ENCODE measurements at places on chromosomes 4 and X.

DNA sequence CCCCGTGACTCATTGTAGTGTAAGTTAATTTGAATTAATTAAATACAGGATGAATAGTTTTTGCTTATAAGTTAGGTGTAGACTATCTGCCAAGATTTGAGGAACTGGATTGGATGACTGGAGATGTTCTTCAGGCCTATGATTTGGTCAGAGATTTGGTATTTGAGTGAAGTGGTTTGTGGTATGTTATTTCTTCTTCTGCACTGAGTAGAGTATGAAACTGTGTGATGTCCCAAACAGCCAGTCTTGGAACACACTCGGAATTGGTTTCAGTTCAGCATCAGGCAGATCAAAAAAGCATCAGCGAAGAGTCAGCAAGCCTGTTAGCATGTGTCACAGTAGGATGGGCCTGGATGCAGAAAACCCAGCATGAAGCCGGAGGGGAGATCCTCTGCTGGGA, 294.1 kb downstream of the ARHGAP10 start:
- no peak for DNase-seq

DNA sequence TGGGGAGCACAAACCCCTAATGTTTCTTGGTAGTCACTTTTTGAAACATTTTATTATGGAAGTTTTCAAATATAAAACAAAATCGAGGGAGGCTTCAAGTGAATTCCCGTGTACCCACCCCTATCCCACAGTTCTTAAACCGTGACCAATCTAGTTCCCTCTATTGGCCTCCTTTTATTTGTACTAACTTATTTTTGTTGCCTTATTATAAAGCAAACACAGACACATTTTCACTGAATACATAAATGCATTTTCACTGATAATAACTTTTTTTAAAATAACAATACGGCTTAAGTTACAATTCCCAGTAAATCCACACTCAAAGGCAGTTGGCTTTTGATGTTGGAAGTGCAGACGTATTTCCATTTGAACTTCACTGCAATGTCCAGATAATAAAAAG, 9.3 kb downstream of the HMX1 start:
- no peak for DNase-seq

GRCh38 chr4:176377780-176378179, 58.0 kb downstream of the SPCS3 start:
- no peak for DNase-seq

DNA sequence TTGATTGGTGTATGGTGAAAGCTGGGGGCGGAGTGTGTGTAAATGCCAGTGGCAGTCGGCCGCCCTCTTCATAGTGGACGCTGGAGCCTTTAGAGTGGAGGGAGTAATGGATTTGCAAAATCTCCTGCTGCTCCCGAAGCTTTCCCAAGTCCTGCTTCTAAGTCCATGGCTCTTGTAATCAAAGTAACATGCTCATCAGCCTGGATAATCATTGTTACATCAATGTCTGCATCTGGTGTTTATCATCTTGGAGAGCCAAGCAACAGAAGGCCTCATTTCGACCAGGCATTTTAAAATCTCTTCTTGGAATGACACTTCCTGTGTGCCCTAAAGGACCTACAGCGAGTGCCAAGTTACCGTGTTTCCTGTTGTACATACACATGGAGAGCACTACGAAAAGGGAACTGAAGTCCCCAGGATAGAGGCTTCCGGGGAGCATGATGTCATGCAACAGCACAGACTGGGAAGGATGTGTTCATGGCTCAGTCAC, 32.2 kb downstream of the UNC5C start:
- no peak for DNase-seq

- peak; percentile 19 for DNase-seq
Measured at GRCh38 chr4:76897536-76898384, at the start of gene SOWAHB. SOWAHB (minus strand) TSS chr4:76898144; CDS start chr4:76897849, 295 bp downstream.

- no peak for DNase-seq
Measured at GRCh38 chr4:119540249-119540648, 88.4 kb downstream of the PDE5A start.

DNA sequence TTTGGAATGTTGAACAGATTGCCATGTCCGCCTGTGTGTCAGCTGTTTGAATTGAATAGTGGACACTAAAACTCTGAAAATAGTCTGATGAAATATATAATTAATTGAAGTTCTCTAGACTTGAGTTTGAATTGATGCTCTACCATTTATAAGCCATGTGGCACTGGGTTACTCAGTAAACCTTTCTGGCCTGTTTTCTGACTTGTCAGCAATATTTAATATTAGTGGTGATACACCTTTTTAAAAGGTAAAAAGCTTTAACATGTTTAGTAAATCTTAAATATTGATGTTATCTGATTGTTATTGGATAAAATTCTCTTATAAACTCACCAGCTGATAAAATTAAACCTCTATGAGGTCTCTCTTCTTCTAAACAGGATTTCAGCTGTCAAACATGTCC, 695.4 kb upstream of the HS3ST1 start:
- DNase-seq = no peak

GRCh38 chr4:173360587-173361221, 10.1 kb upstream of the SAP30 start:
- no peak for DNase-seq

- no peak for DNase-seq
Measured at GRCh38 chr4:124884316-124884715, 171.8 kb upstream of the ANKRD50 start.

DNA sequence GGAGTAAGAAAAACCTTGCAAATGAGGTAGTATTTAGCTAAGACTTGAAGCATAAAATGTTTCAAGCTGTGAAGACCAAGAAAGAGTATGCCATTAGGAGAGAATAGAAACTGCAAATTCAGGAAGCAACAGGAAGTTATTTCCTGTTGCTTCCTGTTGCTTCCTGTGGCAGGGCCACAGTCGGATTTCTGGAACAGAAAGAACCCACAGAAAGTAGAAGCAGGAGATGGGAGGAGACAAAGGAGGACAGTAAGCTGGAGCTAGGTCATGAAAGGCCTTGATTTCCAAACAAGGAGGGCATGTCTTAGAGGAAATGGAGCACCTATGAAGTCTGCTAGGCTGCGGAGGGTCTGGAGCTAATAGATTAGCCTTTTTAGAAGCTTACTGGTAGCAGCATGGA, 17.2 kb downstream of the ASB11 start:
- no peak for DNase-seq

DNA sequence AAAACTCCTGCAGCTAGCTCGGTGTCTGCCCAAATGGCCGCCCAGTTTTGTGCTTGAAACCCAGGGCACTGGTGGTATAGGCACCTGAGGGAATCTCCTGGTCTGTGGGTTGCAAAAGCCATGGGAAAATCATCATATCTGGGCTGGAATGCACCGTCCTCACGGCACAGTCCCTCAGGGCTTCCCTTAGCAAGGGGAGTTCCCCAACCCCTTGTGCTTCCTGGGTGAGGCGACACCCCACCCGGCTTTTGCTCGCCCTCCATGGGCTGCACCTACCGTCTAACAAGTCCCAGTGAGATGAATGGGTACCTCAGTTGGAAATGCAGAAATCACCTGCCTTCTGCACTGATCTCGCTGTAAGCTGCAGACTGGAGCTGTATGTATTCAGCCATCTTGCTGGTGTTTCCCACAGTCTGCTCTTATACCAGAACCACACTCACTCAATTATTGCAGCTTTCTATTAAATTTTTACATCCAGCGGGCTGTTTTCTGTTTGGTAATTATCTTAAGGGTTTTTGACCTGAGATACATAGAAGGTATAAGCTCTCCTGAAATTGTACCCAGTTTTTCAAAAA, 36.7 kb upstream of the NPNT start:
- DNase-seq = no peak

DNA sequence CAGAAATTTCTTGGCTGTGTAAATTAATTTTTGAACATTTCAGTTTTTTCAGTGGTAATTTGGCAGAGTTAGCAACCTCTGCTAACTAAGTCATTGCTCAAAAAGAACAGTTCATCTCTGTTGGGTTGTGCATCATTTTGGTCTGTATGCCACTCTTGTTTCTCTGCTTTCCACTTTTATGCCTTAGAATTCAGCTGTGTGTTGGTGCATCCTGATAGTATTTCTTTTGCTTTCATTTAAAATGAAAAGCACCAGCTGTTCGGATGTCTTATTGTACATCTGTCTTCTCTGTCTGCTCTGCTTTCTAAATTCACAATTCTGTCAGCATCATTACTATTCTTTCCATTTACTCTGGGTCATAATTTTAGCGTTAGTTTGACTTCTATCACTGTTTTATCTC, 388.2 kb upstream of the NDST4 start:
- no peak for DNase-seq

GRCh38 chr4:22091906-22092305, 143.3 kb upstream of the KCNIP4 start:
- DNase-seq = no peak

DNA sequence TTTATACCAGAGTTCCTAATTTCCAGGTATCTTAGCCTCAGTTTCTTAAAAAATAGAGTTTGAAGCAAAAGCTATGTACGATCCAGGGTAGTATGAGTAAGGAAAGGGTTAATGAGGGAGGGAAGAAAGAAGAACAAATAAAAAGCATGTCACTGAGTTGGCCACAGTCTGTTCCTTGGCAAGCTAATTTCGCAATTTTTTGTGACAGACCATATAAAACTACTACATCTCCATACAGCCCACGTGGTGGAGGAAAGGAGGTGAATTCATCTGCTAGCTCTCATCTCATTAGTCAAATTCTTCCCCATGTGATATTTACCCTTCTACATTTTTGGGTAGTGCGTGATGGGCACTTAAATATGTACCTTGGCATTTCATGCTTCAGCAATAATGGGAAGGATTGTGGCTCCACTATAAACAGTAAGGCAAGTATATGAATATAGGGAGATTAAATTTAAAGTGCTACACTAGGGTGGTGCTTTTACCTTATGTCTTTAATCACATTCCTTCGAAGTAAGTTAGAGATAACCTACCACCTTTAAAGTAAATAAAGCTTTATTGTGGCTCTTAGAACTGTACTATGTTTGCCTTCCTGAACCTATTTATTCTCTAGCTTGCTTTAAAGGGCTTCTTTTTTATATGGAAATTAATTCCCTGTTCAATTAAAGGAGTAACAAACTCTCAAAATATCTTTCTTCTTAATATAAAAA, 102.1 kb upstream of the VAMP7 start:
- DNase-seq = no peak

- DNase-seq = no peak
Measured at GRCh38 chr4:142719854-142720541, 126.1 kb downstream of the INPP4B start.

DNA sequence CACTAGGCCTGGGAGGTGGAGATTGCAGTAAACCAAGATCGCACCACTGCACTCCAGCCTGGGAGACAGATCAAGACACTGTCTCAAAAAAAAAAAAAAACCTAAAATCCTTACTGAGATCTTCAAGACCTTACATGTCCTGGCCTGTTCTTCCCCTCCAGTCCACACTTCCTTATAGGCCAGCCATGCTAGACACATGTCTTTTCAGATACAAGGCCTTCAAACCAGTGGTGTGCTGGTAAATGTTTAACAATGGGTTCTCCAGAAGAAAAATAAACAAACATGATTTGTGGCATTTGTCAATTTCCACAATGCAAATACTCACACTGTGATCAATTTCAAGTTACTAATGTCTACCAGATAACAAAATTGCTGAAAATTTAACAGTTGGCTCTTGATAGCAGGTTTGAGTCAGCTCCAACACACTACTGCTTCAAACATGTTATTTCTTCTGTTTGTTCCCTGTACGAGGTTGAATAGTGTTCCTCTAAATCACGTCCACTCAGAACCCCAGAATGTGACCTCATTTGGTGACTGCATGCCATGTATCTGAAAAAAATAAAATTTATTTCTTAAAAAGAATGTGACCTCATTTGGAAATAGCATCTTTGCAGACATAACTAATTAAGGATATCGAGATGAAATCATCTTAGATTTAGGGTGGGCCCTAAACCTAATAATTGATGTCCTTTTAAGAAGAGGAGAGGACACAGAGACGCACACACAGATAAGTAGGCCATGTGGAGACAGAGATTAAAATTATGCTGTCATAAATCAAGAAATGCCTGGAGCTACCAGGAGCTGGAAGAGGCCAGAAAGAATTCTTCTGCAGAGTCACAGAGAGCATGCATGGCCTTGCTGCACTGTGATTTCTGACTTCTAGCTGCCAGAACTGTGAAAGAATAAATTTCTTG, 144.4 kb downstream of the ZNF674 start:
- no peak for DNase-seq

DNA sequence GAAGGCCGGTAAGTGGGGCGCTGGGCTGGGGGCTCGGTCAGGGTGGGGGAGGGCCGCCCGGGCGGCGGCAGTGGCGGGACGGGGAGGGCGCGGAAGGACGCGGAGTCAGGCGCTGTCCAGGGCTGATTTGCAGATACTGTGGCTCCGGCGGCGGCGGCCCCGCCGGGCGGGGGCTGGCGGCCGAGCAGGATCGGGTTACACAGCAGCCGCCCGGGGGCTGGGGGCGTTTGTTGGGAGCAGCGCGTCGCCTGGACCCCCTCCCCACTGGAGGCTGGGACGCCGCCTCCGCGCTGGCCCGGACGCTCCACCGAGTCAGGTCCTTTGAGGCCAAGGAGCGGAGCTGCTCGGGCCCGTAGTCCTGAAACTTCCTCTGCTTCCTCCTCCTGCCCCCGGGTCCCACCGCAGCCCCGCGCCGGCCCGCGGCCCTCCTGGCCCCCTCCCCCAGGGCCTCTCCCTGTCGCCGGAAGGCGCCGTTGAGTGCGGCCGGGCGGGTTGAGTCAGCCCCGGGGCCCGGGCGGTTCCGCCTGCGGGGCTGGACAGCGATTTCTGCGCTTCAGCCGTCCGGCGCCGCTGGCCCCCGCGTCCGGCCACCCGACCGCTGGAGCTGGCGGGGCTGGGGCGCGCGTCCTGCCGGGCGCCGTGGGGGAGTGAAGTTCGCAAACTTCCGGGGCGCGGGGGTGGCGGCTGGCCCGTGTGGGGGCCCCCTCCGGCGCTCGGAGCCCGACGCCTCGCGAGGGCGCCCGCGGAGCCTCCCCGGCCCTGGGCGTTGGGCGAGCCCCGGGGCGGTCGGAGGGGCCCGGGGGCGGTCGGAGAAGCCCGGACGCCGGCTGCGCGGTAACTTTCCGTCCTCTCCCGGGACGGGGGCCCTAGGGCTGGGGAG, 746 bp downstream of the REST start:
- DNase-seq = peak; percentile 70

DNA sequence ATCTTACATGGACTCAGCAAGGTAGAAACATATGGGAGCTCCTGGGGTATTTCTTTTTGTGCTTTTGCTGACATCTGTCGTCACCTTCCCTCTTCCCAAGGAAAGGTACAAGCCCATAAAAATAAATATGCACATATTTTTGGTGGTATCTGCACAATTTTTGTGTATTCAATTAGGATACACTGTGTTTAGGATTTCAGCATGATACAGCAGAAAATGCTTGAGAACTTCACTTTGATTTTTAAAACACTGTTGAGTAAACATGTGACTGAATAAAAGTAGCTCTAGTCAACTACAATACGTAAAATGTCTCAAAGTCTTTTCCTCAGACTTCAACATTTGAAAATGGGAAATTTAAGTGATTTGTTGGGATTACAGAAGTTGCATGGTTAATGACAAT, 99.4 kb upstream of the SPANXC start:
- DNase-seq = no peak
